NB4 (cell line): ENCODE measurements at places on chromosomes 1 and 21.

DNA sequence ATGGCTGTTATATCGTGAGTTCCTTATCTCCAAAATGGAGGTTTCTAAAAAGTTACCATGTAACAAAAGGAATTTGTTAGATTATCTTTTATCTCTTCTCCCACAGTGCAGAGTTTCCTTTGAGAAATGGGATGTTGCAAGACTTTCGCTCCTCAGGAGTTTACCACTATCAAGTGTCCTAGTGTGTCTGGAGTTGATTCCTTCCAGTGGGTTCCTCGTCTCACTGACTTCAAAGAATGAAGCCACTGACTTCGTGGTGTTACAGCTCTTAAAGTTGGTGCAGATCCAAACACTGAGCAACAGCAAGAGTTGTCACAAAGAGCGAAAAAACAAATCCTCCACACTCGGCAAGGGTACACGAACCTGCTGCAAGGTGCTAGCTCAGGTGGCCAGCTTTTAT is 37.0 kb downstream of the SPAG17 start:
- peak; percentile 1 for DNase-seq

DNA sequence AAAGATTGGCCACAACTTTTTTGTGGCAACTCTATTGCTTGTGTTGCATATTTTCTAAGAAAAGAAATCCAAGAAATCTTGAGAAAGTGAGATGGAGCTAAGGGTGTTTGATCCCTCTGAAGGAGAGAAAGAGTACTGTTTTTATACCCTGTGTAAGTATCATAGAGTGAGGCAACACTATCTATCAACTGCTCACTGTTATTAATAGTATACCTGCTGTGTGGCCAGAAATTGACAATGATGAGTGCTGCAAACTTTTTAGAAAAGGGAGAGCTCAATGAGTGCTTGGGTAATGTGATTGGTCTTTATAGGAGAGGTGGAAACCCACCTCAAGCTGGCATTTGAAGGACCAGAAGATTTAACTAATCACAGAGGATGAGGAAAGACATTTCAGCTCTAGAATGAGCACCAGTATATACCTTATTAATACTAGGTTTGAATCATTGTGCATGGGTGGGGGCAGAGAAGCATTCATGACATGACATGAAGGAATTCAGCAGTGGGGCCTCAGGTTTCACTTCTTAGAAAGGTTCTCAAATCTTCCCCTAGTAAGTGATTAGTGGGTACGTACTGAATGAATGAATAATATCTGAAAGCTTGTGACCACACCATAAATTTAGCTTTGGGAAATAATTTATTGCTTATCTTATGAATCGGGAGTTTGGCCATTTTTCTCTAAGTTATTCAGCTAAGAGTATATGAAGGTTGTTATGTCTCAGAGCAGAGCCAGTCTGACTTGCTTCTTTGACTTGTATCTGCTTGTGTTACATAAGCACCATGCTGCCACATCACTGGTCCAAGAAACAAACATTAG is 169.2 kb upstream of the SGIP1 start:
- no peak for DNase-seq

DNA sequence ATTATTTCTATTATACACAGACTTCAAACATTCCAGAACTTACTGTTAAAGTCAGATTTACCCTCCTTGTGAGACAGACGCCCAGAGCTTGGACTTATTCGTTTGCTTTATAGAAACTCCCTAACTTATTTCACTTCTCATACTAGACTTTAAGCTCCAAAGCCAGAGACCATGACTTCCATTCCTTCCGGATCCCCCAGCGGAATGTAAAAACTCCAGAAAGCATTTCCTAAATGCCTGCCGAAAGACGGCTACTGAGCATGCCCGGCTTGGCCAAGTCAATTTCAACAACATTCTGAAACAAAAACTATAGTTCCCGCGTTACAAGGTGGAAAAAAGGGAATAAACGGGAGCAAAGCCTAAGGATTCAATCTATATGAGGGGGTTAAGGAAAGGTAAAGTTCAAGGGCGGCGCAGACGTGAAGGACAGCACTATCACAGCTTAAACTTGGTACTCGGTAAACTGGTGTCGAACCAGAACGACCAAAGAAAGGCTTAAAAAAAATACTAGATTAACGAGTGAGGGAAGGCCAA is 1.1 kb downstream of the USP48 start:
- peak; percentile 37 for DNase-seq

- no peak for DNase-seq
Measured at GRCh38 chr1:204714861-204715511, 29.4 kb upstream of the LRRN2 start.

DNA sequence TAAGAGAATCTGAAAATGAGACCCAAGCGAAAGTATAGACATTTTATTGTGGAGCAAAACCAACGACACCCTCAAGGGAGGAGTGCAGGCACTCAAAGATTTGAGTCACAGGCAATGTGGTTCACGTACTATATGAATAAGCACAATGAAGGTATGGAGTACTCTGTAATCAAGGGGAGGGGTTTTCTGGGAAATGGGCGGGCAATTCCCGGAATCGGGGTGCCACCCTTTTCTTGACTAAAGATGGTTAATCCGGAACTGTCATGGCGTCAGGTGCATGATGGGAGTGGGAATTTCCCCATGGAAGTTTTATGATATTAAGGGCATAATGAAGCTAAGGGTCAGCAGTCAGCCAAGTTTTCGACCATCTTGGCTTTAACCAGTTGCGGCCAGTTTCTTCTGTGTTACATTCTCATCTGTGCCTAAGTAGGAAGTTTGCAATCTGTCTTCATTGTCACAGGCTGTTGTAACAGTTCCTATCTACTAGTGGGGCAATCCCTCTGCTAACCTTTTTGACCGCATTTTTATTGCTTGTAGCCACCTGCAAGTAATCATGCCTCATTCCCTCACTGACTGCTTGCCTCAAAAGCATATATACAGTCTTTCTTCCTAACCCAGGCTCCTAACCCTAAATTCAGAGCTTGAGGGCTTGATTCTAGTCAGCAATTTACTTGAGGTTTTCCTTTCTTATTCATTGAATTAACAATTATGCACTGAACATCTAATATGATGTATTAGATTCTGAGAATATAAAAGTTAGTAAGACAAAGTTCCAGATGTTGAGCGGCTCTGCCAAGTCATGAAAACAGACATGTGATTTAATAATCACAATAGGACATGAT is 775 bp upstream of the AIM2 start:
- DNase-seq = peak; percentile 85
